Hindlimb muscle (tissue), 1 donor: ENCODE measurements at places on chromosomes 11 and 22.
A peak's percentile ranks its signal among the peaks of the same experiment; 100 is the strongest.

GRCh38 chr11:65420979-65421793 lies 1.4 kb upstream of the NEAT1 start:
- DNase-seq = peak; percentile 85

DNA sequence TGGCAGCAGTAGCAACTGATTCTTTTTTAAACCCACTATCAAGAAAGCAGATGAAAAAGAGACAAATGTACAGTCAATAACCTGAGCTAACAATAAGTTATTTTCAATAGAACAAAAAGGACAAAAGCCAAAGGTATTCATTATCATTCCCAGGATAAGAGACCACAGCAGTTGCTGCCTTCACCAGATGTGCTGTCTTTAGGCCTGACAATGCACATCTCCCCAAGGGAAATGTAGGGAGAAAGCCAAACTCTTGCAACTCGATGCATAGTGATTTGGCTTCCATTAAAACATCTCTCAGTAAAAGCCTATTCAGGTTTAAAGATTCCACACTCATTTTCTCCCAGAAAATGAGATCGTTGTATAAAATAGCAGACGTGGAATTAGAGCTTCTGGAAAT lies 210.7 kb downstream of the METTL15 start:
- peak; percentile 22 for DNase-seq

- DNase-seq = no peak
These were observed 86.1 kb downstream of the ARHGAP8 start for GRCh38 chr22:44838316-44839016.

- no peak for DNase-seq
These were observed 46.4 kb downstream of the CD82 start for GRCh38 chr11:44611687-44612434.

GRCh38 chr11:79510960-79511359 lies 70.1 kb upstream of the TENM4 start:
- DNase-seq = no peak
